ENCODE measurements at places on chromosomes 5 and 9.

GRCh38 chr5:131252824-131253171 is 11.1 kb upstream of the CDC42SE2 start:
- DNase-seq: no peak

DNA sequence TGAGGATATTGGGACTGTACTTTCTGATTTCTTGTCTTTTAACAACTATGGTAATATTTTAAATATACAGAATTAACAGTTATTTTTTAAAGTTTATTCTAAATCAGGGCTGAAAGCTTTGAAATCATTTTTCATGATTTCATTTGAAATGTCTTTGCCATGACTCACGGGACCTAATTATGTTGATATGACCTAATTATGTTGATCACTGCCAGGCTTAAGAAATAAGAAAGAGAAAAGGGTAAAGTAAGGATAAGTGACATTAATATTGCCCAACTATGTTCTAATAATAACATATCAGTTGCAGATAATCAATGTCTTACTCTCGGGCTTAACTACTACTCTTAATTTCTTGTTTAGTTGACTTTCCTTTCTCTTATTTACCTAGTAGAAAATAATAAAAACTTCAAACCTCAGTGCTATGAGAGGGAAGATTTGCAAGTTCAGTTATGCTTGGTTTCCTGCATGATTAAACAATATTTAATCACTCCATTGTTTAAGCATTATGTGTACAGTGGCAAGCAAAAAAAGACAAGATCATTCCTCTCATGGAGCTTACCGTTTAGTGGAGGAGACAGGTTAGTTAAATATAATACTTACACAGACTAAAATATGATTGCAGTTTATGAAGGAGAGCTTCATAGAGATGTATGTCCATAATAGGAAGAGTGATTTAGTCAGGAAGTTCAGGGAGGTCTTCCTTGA is 67.0 kb upstream of the EIF4EBP3 start:
- DNase-seq: no peak

- DNase-seq: peak; percentile 51
These were observed 19.2 kb upstream of the SHB start for GRCh38 chr9:38088006-38088925.

GRCh38 chr9:97474372-97474925 is 27.0 kb upstream of the TMOD1 start:
- no peak for DNase-seq

- DNase-seq: no peak
These were observed 858 bp upstream of the SOWAHA start for GRCh38 chr5:132812123-132812765.

DNA sequence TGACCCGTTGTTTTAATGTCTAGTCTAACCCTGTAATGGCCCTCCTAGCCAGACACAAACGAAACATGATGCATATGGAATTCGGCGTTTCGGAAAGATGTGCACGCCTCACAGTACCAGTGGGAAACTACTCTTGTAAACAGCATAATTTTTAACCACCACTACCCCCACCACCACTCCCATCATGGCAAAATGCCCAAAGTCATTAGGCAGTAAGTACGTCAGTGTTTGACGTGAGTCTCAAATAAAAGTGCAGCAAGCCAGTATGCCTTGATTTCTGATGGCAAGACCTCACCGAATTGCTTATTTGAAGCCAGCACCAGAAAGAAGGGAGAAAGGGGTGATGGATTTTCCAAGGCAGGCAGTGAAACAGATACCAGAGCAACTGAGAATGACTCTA is 71.4 kb downstream of the ADRB2 start:
- no peak for DNase-seq

DNA sequence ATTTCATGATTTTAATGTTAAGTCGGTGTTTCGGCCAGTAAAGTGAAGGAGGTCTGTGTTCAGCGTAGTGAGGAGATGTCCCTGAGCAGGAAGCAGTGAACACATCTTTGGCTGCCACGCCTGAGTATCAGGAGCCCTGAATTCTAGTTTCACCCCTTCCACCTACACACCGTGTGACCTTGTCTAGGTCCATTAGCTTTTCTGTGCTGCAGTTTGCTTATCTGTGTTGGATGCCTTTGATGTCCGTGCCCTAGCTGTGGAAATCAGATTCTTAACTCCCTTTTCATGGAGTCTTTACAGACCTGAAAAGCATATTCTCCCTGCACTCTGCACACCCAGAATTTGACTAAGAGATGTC is 601 bp downstream of the FBXO38 start:
- no peak for DNase-seq

GRCh38 chr9:129713402-129713679 is 39.5 kb downstream of the PTGES start:
- DNase-seq: no peak

GRCh38 chr5:139787568-139788293 is 7.9 kb upstream of the PSD2 start:
- DNase-seq: peak; percentile 84

- no peak for DNase-seq
These were observed 55.9 kb upstream of the IL12B start for GRCh38 chr5:159386028-159386711.

- no peak for DNase-seq
These were observed 86.9 kb upstream of the PITX1 start for GRCh38 chr5:135120951-135121350.

DNA sequence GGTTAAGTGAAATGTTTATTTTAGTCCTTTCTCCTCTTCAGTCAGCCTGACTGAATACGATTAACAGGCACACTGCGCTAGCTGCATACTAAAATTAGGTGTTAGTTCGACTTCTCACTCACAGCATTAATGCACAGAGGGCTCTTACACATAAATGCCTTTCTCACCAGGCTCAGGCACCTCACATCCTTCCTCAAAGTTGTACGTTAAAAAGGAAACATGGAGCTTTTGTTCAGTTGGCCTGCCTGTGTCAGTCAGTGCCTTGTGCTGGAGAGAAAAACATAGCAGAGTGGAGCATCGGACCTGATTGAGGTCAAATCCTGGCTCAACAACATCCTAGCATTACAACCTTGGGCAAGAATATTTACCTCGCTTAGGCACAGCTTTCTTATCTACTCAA is 236.0 kb upstream of the ZNF462 start:
- DNase-seq: no peak

DNA sequence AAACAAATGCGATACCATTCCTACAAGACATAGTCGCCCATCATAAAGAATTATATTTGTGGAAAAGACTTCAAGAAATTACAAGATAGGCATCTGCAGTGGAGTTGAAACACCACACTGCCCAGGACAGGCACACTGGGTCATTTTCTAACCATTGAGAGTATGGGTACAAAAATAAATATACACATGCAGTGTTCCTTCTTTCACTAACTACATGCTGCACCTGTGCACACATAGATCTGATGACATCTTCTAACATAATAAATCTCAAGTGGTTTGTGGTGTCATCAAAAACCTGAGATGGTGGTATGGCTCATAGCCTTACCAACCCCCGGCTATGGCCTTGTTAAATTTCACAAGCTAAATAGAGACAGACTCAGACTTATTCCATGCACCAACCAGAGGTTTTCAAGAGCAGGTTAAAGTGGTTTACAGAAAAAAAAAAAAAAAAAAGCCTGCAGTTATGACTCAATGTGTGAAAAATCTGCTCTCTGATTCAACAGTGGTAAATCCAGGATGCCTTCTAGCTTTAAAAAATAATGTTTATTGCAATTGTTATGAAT is 12.4 kb upstream of the NFIB start:
- no peak for DNase-seq

GRCh38 chr5:7541898-7542297 is 146.0 kb downstream of the ADCY2 start:
- DNase-seq: no peak

DNA sequence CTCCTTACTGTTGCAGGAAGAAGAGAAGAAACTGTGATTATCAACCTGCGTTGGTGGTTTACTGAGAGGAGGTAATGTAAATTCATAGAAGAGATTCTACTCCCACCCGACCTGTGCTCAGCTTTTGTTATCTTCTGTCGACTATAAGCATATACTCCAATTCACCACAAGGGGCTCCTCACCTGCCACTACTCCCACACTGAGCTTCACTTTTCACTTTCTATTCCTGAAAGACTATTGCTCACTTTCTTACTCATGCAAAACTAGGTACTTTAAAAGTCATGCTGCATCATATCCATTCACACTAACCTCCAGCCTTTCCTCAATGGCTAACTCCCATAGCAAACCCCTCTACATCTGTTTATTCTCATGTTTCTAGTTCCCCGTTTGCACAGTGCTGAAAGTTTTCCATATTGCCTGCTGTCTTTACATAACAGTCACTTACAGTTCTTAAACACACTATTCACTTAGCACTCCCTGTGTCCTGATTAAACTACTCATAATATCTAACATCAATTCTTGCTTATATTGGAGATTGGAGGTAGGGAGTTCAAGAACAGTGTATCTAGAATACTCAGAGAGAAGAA is 1062.6 kb downstream of the NR2F1-AS1 start:
- peak; percentile 52 for DNase-seq

- DNase-seq: no peak
These were observed 3.8 kb upstream of the CCDC192 start for GRCh38 chr5:127699416-127699815.
